ENCODE measurements at places on chromosomes 2 and 18. TPM values are rescaled to one million over a fixed set of nuclear protein-coding genes. Genes with fewer than 3 reads are reported as not detected.

DNA sequence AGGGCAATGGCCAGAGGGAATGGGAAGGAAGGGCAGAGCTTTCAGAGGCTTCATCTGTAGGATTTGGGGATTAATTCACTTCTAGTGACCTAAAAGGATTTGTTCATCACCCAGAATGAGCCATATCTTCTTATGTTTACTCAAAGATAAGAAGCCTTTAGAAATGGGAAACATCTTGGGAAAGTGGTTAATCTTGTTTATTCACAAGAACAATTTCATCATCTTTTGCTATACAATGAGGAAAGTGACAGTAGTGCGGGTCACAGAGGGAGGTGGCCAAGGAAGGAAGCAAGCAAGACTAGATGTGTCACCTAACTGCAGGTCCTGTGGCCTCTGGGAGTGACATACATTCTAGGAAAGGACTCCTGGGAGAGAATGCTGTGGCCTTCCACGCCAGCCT, 140.4 kb upstream of the ALPP start:
- H3K27me3 ChIP-seq = no peaks in the 10 kb centered on the region
- H3K36me3 ChIP-seq = no peaks in the 10 kb centered on the region
- no peaks in the 10 kb centered on the region for H3K4me1 ChIP-seq
- no peak overlapping the region for H3K27ac ChIP-seq

GRCh38 chr2:25490217-25490616, 148.5 kb upstream of the DNMT3A start:
- no peaks in the 10 kb centered on the region for H3K27me3 ChIP-seq
- no peaks in the 10 kb centered on the region for H3K4me1 ChIP-seq
- H3K27ac ChIP-seq = no peak overlapping the region
- H3K4me3 ChIP-seq = no peak overlapping the region

DNA sequence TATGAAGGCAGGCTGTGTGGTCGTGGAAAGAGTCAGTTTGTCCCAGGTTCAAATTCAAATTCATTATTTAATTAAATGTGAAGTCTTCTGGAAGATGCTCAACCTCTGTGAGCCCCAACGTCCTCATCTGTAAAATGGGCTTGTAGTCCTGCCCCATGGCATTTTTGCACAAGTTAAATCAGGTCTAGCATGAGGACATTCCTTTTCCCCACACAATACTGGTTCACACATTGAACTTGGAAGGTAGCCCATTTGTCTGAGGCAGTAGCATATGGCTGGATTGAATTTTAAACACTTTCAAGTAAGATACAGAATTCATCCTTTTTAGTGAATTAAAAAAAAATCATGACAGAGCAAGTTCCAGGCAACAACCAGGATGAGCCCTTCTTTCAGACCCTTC, 665.4 kb upstream of the HS6ST1 start:
- no peak overlapping the region for H3K27ac ChIP-seq
- no peaks in the 10 kb centered on the region for H3K36me3 ChIP-seq
- H3K4me1 ChIP-seq = no peaks in the 10 kb centered on the region
- no peak for DNase-seq

Gene ERLEC1
- 13.0 TPM for polyA plus RNA-seq

GRCh38 chr2:233929352-233930022, 12.3 kb downstream of the TRPM8 start:
- no peak for DNase-seq
- H3K27me3 ChIP-seq = no peaks in the 10 kb centered on the region
- H3K4me3 ChIP-seq = no peak overlapping the region
- H3K27ac ChIP-seq = no peak overlapping the region
- no peaks in the 10 kb centered on the region for H3K4me1 ChIP-seq
- H3K36me3 ChIP-seq = no peaks in the 10 kb centered on the region
